ENCODE measurements at places on chromosomes 3 and 15.

DNA sequence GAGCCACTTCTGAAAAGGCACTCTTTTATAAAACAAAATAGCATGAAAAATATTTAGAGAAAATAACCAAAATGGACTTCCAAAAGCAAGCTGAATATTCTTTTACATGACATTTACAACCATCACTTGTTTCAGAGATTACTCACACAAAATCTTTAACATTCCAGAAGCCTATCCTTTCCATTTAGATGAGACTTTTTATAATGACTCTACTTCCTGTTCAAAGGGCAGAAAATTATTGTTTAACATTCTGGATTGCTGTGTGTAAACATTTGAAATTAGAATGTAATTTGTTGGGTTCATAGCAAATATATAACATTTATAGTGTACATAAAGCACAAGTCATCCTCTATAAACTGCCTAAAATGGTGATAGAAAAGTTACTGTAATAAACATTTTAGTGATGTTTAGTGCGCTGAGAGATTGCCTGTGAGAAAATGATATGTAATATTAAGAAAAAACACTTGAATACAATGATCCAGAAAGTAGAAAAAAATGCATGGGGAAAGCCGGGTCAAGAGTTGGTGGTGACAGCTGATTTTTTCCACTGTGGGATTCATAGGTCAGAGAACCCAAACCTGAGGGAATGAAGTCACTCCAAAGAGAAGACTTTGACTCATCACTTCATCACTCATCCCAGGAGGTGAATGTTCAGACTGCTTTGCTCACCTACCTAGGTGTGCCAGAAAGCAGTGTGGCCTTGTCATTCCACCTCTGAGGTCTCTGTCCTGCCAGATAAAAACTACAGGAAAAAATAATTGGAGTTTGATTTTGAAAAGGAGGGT lies 305.8 kb downstream of the ARPP21 start:
- no peak for DNase-seq

DNA sequence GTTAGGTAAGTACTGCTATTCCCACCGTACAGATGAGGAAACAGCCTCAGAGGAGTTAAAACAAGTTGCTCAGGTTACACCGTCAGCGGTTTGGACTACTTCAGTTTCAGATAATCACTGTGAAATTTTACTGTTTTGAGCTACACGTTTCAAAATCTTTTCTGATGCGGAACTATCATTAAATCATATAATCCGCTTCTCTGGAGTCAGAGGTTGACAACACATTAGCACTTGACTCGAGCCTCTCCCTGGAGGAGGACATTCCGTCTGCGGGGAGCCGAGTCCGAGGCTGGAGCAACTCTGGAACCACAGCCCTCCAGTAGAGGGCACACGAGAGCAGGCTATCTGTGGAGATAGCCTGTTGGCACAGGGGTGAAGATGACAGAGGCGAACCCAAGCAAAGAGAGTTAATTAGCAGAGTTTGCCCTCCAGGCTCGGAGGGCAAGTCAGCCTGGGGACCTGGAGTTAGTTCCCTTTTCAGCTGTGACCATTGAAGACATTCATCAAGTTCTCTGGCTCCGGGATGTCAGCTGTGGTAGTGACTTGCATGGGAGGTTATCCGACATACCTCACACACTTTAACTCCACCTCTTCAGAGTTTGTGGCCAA lies 131.2 kb downstream of the IGF1R start:
- DNase-seq: peak; percentile 84

GRCh38 chr3:29370476-29371420 lies 89.9 kb downstream of the RBMS3 start:
- no peak for DNase-seq

GRCh38 chr3:155339052-155339451 lies 45.6 kb upstream of the STRIT1 start:
- no peak for DNase-seq

GRCh38 chr3:161822291-161822690 lies 325.7 kb downstream of the OTOL1 start:
- no peak for DNase-seq

GRCh38 chr15:92409521-92409920 lies 15.8 kb downstream of the ST8SIA2 start:
- no peak for DNase-seq

DNA sequence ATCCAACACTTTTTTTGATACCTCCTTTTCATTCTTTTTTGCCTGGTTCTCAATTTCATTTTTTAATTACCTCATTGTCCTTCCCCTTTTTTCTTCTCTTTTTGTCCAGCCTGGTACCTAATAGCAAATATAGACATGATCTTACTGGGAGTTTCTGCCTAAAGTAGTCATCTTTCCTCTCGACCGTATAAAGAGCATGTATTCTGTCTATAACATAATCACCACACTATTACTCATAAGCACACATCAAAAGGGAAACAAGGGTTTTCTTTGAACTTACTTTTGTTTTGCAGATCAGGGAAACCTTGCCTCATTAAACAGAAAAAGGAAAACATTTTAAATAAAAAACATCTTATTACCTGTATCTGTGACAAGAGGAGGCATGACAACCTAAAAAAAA lies 33.0 kb downstream of the FAM98B start:
- DNase-seq: no peak

DNA sequence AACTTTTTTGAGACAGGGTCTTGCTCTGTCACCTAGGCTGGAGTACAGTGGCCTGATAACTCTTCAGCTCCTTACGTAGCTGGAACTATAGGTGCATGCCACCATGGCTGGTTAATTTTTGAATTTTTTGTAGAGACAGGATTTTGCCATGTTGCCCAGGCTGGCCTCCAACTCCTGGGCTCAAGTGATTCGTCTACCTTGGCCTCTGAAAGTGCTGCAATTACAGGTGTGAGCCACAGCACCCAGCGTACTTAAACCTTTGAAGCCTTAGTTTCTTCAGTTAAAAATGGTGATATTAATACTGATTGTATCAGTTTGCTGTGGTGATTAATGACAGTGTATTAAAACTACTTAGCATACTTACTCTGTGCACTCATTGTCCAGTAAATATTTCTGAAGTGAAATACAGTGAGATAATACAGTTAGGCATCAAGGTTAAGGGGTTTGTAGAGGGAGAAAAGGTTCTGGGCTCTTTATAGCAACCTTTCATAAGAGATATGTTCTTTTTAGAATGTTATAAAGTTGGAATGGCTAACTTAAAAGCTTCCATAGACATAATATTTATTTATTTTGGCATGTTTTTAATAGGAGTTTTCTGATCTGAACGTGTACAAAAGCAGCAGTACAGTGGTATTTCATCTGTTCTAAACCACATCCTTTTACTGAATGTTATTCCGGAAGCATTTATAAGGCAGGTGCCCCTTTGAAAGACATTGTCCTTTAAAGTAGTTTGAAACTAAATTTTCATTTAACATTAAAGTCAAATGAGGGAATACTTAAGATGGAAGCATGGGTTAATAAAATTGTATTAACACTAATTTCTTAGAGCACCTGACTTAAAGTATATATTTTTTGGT lies 23.6 kb downstream of the NCK1 start:
- no peak for DNase-seq

DNA sequence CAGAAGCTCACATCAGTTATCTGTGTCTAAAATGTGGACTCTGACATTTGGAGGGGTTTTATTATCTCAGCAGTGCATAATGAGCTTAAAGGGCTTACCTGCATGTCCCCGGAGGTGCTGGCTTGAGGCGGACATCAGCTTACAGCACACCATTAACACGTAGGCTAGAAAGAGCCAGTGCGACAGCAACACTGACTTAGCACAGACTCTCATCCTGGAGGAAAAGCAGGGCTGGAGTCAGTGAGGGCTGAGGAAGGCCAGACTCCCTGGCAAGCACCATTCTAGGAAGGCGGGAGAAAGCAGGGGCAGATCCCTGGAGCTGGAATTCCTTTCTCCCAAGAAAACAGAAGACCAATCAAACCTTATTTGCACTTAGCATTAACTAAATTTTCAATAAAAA lies 51.7 kb downstream of the TAFA4 start:
- DNase-seq: no peak

GRCh38 chr3:81554801-81555200 lies 206.6 kb downstream of the GBE1 start:
- no peak for DNase-seq

DNA sequence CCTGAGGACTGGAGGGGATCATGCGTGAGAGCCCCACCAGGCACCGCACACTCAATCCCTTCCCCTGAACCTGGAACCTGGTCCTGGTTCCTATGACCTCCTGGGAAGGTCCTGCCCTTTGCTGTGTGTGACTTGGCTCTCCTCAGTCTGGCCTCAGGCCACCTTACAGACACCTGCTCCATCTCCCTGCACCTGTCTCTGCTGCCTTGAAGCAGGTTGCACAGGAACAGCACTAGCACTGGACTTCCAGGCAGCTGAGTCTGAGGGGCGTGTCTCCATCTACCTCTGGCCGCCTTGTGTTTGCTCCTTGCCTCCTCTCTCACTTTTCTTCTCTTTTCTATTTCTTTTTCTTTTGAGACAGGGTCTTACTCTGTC lies 15.4 kb downstream of the PSTPIP1 start:
- no peak for DNase-seq

DNA sequence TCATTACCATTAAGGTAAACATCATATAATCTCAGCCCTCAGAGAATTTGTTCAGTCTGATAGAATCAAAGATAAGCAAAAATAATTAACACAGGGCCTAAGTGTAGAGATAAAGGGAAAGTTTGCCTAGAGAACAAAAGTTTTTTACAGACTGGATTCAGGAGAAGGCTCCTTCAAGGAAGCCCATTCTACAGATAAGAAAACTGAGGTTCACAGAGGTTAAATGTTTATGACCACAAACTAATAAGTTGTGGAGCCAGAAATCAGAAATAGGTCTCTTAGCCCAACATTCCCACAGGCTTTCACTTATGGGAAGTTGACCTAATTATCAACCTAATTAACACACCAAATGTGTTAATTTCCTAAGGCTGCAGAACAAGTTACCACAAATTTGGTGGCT lies 110.7 kb downstream of the ZMAT3 start:
- DNase-seq: no peak

GRCh38 chr3:112963683-112964082 lies 11.2 kb downstream of the CD200R1 start:
- DNase-seq: no peak

DNA sequence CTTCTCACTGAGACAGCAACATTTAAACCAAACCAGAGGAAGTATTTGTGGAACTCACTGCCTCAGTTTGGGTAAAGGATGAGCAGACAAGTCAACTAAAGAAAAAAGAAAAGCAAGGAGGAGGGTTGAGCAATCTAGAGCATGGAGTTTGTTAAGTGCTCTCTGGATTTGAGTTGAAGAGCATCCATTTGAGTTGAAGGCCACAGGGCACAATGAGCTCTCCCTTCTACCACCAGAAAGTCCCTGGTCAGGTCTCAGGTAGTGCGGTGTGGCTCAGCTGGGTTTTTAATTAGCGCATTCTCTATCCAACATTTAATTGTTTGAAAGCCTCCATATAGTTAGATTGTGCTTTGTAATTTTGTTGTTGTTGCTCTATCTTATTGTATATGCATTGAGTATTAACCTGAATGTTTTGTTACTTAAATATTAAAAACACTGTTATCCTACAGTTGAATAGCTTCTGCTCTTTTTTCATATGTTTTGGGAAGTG lies 23.3 kb downstream of the CLDN18 start:
- no peak for DNase-seq

DNA sequence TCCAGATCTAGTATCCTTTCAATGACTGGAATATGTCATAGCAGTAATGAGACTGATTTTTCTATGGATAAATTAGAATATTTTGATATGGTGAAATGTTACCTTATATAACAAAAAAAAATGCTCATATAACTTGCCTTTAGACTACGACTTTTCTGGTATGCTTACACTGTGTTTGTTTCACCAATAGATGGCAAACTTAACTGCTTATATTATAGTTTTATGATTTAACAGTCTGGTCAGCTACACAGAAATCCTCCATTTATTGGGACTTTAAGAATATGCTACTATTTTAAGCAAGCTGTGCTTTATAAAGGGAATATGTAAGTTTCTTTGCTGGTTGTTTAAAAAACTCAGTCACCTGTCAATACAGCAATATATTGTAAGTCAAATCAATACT lies 205.6 kb downstream of the VGLL3 start:
- DNase-seq: no peak
